Hippocampal formation (tissue), 2 donors: ENCODE measurements at places on chromosomes 2 and 18.
A peak's percentile ranks its signal among the peaks of the same experiment; 100 is the strongest.

- no peak for DNase-seq
Observed at GRCh38 chr2:190659553-190659952, 10.7 kb downstream of the NAB1 start.

GRCh38 chr18:8865934-8866333, 160.6 kb downstream of the MTCL1 start:
- no peak for DNase-seq

- DNase-seq = no peak
Observed at GRCh38 chr2:37554155-37554510, 117.3 kb downstream of the CDC42EP3 start.

GRCh38 chr2:143558665-143559064, 429.4 kb downstream of the ARHGAP15 start:
- no peak for DNase-seq

GRCh38 chr2:62814123-62814522, 108.6 kb downstream of the EHBP1 start:
- DNase-seq = no peak

- peak; percentile 68 for DNase-seq
Observed at GRCh38 chr2:46569061-46569560, 89.7 kb downstream of the TMEM247 start.

- no peak for DNase-seq
Observed at GRCh38 chr18:2381539-2381938, 189.8 kb downstream of the METTL4 start.

- no peak for DNase-seq
Observed at GRCh38 chr2:68246396-68246795, 5.9 kb downstream of the PPP3R1 start.

DNA sequence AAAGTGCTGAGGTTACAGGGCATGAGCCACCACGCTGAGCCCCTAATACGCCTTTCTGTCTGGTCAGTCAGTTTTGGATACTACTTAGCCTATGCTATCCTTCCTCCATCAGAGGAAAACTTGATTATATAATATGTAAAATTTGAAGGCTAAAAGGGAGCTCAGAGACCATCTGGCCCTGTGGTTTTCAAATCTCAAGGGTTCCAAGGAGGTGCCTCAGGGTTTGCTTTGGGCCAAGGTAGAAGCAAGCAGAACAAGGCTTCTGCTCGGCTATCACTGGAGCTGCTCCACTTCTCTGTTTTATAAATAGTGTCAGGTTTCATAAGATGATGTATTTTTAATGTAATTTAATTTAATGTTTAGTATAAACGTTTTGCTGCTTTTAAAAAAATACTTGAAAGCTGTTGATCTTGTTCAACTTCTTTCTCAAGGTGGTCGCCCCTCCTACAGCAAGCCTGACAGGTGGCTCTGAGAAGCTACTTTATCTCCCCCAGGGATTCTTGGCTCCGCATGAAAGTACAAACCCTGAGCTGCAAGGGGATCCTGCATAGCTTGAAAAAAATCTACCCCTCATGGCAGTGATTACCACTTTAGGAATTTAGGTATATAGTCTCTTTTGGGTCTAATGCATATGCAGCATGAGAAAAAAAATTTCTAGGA, 290.3 kb downstream of the CNTNAP5 start:
- no peak for DNase-seq

GRCh38 chr2:128438091-128438490, 119.4 kb upstream of the HS6ST1 start:
- DNase-seq = no peak

GRCh38 chr2:74554820-74555531, 456 bp downstream of the DOK1 start:
- DNase-seq = no peak

GRCh38 chr2:240395896-240396622, 39.4 kb upstream of the GPC1 start:
- DNase-seq = no peak

DNA sequence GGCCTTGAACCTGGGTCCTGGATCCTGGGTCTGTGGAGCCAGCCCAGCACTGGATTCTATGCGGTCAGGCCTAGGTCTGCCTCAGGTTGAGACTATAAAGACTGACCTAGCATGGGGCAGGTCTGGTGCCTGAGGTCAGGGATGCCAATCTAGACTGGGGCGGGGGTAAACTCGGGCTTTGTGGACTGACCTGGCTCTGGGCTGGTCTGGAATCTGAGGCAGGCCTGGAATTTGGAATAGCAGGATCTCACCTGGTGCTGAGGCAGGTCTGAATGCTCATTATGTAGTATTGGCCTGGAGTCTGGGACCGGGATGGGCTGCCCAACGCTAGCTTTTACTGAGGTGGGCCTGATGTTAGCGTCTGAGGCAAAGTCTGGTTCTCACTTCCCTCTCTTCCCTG, 256.0 kb downstream of the KIAA1328 start:
- DNase-seq = no peak

DNA sequence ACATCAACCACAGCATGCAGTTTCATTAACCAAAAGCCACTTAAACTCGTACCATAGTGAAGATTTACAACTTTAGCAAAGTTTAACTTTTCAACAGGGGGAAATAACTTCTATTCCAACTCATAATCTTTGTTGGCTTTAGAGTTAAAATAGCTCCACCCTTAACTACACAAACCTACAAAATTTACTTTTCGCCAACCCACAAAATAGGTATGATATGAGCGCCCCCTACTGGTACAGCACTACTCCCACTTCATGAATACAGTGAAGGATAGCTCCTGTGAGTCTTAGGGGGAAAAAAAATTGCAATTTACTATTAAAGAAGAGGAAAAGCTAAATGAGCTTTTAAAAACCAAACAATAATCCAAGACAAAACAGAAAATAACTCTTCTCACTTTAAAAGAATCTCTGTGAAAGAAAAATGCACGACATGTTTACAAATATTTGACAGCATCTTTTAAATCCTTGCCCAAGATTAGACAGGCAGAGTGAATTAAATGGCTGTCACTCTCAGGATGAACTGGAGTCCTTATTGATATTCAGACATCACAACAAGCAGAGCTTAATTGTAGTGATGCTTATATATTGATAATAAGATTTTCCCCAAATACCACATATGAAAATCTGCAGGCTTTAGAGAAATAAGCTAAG, 32.2 kb downstream of the TMEFF2 start:
- peak; percentile 44 for DNase-seq

DNA sequence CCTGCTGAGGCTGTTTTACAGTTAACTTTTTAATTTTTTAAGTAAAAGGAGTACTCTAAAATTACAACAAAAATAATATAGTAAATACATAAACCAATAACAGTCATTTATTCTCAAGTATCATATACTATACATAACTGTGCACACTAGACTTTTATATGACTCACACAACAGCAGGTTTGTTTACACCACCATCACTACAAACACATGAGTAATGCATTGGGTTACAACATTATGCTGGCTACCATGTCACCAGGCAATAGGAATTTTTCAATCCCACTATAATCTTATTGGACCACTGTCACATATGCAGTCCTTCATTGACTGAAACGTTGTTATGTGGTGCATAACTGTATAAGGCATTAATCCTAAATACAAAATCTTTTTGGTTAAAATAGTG, 42.5 kb downstream of the RASGRP3 start:
- DNase-seq = no peak

DNA sequence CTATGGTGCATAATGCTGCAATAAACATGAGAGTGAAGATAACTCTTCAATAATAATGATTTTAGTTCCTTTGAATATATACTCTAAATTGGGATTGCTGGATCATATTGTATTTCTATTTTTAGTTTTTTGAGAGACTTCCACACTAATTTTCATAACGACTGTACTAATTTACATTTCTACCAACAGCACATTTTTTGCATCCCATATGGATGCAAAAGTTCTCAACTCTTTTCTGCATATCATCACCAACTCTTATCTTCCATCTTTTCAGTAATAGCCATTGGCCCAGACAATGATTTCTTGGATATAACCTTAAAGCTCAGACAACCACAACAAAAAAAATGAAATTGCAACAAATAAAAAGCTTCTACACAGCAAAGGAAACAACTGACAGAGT, 1082.4 kb downstream of the CNTNAP5 start:
- DNase-seq = no peak

DNA sequence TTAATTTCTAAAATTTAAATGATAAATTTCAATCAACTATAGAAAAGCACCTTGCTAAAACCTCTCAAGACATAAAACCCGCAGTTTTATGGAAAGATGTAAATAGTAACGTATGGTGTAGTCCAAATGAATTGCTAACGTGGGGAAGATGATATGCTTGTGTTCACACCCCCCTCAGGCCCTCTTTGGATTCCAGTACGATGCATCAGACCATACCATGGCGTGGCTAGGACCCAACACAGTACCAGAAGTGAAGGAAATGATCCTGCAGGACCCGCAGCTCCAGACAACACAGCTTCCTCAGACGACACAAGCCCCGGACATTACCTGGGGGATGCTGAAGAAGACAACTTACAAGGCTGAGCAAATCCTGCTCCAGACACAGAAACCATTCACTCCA, 60.1 kb upstream of the DYSF start:
- DNase-seq = no peak

DNA sequence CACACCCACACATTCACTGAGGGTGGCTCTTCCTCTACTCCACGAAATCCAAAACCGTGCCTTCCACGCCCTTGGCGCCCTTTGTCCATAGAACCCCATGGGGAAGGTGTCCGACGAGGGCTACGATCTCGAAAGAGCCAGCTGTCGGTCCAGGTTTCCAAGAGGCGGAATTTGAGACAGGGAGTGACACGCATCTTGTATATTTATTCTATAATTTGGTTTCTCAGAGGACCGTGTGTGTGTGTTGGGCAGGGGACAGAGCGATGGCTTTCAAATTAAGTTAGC, 726 bp downstream of the C2orf69 start:
- no peak for DNase-seq

DNA sequence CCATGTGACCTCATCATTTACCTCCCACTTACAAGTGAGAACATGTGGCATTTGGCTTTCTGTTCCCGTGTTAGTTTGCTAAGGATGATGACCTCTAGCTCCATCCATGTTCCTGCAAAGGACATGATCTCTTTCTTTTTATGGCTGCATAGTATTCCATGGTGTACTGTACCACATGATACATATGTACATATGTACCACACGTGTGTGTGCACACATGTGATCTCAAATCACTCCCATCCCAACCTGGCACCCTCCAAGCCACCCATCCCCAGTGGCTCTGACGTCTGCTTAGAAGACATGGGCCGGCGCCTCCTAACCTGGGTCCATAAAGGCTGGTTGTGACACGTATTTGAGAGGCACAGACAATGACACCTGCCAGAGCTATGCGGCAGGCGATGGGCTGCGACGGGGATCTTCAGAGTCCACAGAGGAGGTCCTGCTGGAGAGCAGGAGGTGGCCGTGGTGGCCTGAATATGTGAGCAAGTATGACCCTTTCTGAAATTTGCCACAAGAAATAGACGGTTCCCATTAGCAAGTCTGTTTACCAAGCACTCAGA, 8.8 kb upstream of the SALL3 start:
- DNase-seq = no peak

- no peak for DNase-seq
Observed at GRCh38 chr18:23629444-23629946, 33.2 kb downstream of the ANKRD29 start.

- DNase-seq = no peak
Observed at GRCh38 chr2:146317959-146318358, 1526.9 kb upstream of the ACVR2A start.

DNA sequence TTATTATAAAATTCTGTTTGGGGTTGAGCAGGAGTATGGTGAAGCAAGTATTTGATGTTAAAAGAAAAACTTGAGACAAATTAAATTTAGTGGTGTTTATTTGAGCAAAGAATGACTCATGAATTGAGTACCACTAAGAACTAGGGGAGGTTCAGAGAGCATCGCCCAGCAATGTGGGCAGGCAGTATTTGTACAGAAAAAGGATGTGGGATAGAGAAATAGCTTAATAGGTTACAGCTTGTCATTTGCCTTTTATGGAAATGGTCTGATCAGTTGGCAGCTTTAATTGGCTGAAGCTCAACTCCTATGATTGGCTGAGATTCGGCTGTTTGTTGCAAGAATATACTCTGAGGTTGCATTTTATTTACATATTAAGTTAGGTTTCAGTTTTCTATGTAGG, 68.2 kb downstream of the LRATD1 start:
- DNase-seq = no peak

- DNase-seq = no peak
Observed at GRCh38 chr18:74509856-74510769, 13.9 kb downstream of the CNDP2 start.

DNA sequence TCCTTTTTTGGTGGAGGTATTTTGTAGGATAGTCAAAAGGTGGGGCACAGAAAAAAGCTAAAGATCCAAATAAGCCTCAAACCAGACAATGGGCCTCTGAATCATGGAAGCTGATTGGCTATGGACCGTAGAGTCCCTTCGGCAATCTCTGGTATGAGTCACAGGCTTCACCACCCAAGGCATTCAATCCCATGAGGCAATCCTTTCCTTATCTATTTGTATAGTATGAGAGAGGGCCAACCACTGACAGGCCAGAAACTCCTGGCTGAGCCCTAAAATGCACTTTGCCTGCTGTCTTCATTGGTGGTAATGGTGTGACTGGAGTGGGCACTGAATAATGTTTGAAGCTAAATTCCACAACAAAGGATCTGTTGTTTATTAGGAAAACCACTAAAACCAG, 38.7 kb upstream of the MEX3C start:
- DNase-seq = no peak

- DNase-seq = no peak
Observed at GRCh38 chr2:8693157-8693821, 11.4 kb downstream of the ID2 start.

DNA sequence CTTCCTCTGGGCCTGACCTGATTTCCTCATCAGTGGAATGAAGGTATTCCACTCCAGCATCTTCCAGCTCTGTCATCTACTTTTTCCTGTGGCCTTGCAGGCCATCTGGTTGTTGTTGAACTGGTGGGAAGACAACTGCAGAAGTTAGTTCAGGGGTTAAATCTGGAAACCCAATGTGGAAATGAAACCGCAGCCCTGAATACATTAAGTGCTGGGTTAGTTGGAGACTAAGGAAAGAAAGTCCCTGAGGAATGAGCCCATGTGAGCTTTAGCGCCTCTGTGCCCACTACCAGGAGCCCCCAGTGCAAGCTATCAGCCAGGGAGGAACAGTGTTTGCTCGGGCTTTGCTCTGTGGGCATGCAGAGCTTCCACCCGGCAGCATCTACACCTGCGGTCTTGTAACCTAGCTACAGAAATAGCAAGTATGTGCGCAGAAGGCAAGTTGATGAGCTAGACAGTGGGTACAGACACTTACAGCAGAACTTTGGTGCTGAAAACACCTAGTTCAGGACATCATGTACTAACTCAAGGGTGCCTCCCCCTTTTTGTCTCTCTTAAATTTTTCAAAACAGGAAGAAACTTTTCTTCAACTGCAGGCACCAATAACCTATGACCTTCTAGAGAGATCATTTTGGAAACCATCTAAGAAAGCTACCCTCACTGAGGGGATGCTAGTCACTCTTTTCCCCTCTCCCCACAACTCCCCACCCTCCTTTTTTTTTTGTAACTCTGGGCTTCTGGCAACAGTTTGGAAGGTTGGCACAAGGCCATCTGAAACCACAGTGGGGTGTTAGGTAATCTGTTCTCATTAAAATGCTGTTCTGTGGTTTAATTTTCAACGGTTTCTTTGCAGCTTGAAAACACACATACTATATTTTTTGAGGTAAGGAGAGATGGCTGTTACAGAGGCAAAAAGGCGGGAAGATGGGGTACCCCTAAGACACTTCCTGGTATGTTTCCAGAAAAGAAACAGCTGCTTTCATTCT, 18.3 kb upstream of the CXCR4 start:
- DNase-seq = no peak

GRCh38 chr2:101063352-101064124, 61.4 kb downstream of the RPL31 start:
- no peak for DNase-seq

GRCh38 chr2:142188562-142188961, 57.7 kb upstream of the LRP1B start:
- DNase-seq = no peak
